ENCODE measurements at places on chromosomes 1 and 21.

- no peak for DNase-seq
These were observed 13.3 kb downstream of the PLXNA2 start for GRCh38 chr1:208230668-208231529.

- no peak for DNase-seq
These were observed at the start of gene CLCA1 for GRCh38 chr1:86468501-86468977. TSS of gene CLCA1 (plus strand) at chr1:86468927. CDS start at chr1:86468972, 45 bp downstream.

DNA sequence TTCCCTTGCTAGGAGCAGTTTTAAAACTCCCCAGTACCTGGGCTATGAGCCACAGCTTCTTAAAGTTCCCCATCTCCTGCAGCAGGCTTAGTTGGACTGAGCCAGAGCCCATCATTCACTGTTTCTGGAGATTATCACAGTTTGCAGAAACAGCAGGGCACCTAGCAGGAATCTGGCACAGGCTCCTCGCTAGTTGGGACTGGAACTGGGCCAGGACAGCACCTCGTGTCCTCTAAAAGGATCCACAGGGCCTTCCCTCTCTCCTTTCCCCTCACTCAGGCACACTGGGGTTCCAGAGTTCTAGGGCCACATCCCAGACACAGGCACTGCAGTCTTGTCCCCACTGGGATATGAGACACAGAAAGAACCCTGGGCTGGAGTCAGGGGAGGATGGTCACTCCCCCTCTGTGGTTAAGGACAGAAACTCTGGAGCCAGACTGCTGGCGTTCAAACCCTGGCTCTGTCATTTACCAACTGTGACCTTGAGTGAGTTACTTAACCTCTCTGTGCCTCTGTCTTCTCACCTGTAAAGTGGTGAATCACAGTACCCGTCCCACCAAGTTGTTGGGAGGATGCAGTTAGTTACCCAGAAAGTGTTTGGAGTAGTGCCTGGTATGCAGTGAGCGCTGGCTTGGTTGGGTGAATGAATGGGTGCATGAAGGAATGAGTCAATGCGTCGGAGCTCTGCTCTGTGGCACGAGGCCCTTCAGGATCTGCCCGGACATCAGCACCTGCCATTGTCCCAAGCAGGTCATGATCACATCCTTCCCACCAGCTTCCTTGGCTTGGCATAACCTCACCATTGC is 18.8 kb upstream of the ECE1 start:
- no peak for DNase-seq

DNA sequence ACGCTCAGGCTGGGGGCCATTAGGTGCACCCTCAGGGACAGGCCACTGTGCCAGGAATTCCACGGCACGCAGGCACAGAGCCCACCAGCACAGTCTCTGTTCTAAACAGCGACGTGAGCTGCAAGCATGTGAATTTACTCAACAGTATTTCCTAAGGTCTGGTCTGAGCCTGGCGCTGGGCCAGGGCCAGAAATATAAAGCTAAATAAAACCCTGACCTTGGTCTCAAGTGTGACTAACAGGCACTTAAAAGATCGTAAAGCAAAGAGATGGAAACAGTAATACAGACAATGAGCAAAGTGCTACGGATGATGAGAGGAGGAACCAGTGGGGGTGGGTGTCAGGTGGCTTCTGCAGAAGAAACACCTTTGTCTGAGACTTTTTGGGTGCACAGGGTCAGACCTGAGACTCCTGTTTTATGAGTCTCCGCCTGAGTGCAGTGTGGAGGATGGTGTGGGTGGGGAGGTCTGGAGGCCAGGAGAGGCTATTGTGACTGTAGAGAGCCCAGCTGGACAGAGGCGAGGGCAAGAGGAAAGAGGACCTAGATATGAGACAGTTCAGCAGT is 53.4 kb upstream of the EDN2 start:
- peak; percentile 76 for DNase-seq

GRCh38 chr1:232244426-232244825 is 385.5 kb downstream of the SIPA1L2 start:
- DNase-seq: no peak

GRCh38 chr1:67627906-67628305 is 57.1 kb upstream of the GADD45A start:
- no peak for DNase-seq

GRCh38 chr1:168112673-168113305 is 23.9 kb downstream of the GPR161 start:
- DNase-seq: no peak

DNA sequence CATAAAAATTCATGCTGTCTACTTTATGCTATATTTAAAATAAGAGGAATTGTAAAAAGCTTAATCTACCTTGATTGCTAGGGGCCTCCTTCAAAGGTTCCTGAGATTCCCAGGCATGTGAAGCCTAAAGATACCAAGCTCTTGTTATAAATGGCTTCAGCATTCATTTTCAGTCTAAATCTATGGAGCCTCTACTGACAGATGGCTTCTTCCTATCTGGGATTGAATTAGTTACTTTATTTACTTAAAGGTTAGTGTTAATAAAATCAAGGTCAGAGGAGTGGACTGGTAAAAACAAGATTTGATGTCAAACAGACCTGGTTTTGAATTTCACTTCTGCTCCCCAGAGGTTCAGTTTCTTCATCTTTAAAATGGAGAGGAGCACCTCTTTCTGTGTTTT is 93.7 kb downstream of the TNNI3K start:
- DNase-seq: no peak

- no peak for DNase-seq
These were observed 87.5 kb upstream of the FMN2 start for GRCh38 chr1:240004086-240004749.
